ENCODE measurements at places on chromosomes 6 and 20.

- no peak for DNase-seq
Observed at GRCh38 chr6:167764713-167765479, 61.8 kb upstream of the AFDN start.

DNA sequence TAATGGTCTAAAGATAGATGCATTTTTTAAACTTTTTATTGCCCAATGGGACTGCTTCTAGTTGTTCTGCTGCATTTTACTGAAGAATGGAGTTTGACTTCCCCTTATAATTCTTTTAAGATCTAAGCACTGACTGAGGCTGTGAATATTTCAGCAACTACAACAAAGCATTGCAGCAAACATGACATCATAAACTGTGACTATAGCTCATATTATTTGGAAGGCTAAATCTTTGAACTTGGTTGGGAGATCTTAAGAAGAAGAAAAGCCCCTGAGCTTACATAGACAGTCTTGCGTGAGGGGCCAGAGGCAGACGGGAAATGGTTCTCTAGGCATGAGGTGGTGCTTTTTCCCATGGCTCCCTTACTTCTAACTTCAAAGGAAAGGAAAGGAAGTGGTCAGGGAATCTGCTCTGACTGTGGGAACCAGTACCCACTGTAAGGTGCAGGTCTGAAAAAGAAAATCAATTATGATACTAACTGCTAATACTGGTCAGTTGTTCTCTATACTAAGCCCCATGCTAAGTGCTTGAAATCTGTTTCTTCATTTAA lies 14.8 kb downstream of the HEY2 start:
- no peak for DNase-seq

GRCh38 chr6:161533266-161533665 lies 259.4 kb upstream of the AGPAT4 start:
- DNase-seq: no peak

DNA sequence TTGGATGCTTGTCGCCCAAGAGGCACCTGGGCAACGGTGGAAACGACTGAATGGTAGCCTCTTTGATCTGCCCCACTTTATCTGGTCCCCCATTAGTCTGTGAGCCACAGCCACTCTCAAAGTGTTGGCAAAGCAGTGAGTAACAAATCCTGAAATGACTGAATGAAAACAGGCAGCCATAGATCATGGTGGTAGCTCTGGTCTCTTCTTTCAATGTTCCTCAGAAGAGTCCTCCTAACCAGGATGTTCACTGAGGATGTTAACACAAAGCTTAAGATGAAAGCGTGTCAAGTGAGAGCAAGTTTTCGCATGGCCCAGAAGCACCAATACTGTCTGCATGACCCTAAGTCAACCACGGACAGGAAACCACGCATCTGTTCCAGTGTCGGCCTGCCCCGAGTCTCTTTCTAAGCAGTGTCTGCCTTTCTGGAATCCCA lies 107.3 kb downstream of the IRF4 start:
- DNase-seq: no peak

- DNase-seq: no peak
Observed at GRCh38 chr6:101986476-101986875, 593.0 kb downstream of the GRIK2 start.

Data from NCI-H1694 treated with DMSO at 0.1 percent for 48 hours (cell line).